ENCODE measurements at places on chromosomes 4 and X. TPM values are rescaled to one million over a fixed set of nuclear protein-coding genes. Genes with fewer than 3 reads are reported as not detected.
A peak's percentile ranks its signal among the peaks of the same experiment; 100 is the strongest.

UGT2A3 gene
- total RNA-seq = not detected

CT45A7 gene
- total RNA-seq = not detected

TMEM156 gene
- not detected for total RNA-seq

SOX3 gene
- total RNA-seq = not detected

GSX2 gene
- total RNA-seq = not detected

PUDP gene
- 27.0 TPM for total RNA-seq

SUPT20HL1 gene
- not detected for total RNA-seq

DNA sequence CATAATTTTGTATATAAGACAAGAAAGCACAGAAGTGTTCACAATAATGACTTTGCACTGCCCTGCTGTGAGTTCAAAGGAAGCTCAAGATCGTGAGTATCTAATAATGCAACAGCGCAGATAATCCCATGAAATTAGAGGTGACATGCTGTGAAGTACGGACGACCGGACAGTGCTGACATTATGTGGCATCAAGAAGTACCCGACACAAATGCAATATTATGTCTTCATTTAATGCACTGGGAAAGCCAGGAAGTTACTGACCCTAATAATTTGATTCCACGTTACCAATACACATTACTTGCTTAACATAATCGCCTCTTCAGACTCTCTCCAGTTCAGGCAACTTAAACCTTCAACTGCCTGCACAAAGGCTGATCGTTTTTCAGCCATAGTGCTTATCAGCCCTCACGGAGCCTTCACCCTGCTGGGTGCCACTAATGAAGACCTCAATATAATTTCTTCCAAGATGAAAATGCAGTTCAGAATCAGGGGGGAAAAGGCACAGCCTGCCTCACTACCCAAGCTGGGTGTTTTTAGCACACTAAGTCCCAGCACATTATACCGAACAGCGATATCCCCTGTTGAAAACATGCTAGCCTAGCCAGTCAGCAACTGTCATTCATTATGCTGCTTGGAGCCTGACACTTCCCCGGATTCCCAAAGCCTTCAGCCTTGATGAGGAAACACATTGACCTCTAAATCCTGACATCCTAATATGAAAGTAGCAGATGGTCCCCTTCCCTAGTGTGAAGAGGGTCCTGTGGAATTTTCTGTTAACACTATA lies 56.1 kb downstream of the SLC7A11 start:
- DNase-seq = no peak

- DNase-seq = no peak
These were observed 15.3 kb downstream of the GPR174 start for GRCh38 chrX:79159800-79160199.

GRCh38 chr4:80322716-80323115 lies 12.8 kb upstream of the CFAP299 start:
- no peak for DNase-seq

GRCh38 chr4:149752729-149753128 lies 62.9 kb downstream of the IQCM start:
- no peak for DNase-seq

DNA sequence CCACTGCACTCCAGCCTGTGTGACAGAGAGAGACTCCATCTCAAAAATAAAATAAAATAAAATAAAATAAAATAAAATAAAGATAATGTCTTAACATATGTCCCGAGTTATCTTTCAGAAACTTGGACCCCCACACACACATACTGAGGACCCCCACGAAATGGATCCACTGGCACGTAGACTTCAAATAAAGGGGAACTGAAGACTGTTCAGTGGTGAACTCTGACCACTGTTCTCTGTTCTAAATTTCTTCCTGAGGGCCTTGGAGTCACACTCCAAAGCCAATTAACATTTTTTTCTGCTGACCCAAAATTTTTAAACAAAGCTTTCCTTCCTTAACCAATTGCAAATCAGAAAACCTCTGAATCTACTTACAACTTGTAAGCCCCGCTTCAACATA lies 43.5 kb upstream of the PRDX4 start:
- DNase-seq = no peak

DNA sequence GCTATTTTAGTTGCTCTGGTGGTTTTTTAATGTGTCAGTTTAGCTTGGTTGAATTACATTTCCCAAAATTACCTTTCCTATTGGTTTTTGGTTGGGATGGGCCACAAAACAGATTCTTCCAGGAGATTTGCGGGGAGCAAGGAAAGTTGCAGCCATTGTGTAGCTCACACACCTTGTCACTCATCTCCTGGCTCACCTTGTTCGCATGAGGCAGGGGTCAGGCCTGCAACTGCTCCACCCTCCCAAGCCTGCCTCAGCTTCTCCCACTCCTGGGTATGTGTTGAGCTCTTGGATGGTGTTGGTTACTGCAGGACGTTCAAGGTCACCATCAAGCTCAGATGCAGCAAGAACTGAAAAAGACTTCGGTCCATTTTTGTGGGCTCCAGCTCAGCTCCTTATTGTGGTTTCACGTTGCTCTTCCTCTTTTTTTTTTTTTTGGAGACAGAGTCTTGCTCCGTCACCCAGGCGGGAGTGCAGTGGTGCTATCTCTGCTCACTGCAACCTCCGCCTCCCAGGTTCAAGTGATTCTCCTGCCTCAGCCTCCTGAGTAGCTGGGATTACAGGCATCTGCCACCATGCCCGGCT lies 95.6 kb upstream of the METTL14 start:
- DNase-seq = no peak

- no peak for DNase-seq
These were observed 684.9 kb downstream of the TRAM1L1 start for GRCh38 chr4:116400480-116400879.

DNA sequence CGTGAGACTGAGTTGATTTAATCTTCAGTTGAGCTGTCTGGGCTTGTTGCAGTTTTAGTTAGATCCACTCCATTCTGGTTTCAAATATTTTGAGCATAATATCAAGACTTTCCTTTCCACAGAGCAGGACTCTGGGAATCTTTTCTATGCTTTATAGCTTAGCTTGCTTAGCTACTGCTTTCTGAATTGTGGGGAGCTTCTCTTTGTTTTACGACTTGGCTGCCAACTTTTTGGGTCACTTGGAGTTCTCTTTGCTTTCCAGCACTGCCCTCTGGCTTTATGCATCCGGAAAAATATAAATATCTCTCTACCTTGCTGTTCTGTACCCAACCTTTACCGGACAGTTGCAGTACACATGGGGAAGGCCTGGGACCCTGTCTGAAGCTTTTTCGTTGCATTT lies 292.1 kb downstream of the STIM2 start:
- DNase-seq = no peak

GRCh38 chr4:83216959-83217683 lies 67.5 kb downstream of the COQ2 start:
- DNase-seq = no peak

- DNase-seq = no peak
These were observed 174.7 kb upstream of the GPRIN3 start for GRCh38 chr4:89482251-89482650.

DNA sequence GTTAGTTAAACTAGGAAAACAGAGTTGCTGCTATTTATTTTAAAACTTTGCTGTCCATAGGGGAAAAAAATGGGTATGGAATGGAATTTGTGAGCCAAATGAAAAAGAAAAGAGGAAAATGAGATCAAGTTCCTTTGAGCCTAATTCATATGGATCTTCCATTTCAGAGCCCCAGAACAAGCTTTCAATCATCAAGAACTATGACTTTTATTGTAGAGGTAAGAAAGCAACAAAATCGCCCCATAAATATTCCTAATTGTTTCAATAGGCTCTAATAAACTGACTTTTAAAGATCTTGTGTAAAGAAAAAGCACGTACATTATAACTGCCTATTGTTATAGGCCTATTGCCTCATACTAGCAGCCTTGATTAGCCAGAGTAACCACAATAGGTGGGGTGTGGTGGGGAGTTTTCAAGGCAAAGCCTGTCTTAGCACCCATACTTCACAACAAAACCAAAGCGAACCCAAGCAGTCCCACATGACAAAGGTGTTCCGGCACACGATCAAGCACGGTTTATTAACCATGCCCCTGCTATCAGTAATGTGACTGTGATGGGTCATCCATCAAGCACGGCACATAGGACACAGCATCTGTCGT lies 44.4 kb downstream of the RBM47 start:
- DNase-seq = no peak

GRCh38 chr4:181938631-181939030 lies 304.6 kb upstream of the TENM3 start:
- DNase-seq = no peak

DNA sequence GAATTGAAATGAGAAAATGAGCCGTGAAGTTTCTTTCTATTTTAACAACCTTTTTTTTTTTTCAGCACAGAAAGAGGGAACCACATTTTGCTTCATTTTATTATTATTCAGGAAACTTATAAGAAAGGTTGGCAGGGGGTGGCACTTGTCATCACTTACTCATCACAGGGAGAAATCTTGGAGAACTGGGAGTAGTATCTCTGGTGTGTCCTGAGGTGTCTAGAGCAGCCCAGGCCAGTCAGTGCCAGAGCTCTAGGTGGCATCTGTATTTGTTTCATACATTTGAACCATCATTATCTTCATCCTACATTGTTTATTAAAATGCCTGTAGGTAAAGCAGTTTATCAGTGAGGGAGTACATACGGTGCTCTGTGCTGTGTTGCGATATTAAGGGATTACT lies 43.8 kb upstream of the ARHGAP24 start:
- no peak for DNase-seq

DNA sequence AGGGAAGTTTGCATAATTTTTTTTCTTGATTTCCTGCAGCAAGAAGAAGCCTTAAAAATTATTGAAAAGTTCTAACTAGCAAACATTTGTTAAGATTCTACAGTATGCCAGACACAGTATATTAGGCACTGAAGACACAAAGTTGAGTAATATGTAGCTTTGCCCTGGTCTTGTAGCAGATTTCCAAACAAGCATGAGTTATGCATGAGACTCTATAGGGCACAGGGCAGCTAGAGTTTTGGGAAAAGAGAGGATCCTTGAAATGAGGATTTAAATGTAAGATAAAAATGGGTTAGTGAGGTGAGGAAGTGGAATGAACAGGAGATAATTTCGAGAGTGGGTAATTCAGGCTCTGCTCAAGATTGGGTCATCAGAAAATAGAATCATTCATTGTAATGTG lies 8.6 kb upstream of the GPRIN3 start:
- DNase-seq = no peak

GRCh38 chrX:68894513-68895340 lies 65.9 kb downstream of the EFNB1 start:
- DNase-seq = peak; percentile 69

- DNase-seq = no peak
These were observed 10.8 kb upstream of the CRLF2 start for GRCh38 chrX:1223242-1223600.

DNA sequence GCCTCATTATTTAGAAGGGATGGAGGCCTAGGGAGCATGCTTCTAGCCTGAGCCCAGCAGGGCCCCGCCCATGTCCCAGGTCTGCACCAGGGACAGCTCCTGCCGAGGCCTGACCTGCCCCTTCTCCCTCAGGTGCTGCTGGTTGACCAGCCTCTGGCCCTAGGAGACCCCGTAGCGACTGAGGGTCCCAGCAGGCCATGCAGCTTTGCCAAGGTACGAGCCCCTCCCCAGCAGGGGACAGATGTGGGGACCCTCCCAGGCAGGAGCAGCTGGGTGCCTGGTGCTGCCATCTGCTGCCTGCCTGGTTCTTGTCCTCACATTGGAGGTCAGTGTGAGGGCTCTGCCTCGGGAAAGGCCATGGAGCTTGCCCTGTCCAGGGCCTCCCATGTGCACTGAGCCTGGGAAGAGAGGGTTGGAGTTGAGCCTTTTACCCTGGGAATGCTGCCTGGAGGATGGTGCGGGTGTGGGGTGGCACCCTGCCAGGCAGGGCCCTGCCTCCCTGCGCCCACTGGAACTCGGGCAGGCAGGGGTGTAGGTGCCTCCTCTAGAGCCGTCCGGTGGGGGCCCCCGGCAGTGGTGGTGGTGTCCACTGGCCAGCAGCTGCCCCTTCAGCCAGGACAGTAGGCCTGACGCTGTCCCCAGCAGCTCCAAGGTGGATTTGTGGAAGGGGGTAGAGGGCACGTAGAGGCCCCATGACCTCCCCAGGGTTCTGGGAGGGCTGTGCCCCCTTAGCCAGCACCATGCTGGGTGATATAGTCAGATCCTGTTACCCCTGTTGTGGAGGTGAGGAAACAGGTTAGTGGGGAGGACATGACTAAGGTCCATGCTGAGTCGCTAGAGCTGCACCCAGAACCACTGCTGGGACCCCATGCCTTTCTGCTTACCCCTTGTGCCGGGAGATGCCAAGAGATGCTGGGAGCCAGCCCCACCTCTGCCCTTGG lies 2.2 kb upstream of the MSANTD1 start:
- no peak for DNase-seq

- DNase-seq = no peak
These were observed 168.6 kb downstream of the PPP3CA start for GRCh38 chr4:101178731-101179130.
